ENCODE measurements at places on chromosomes 4 and X.

GRCh38 chr4:135434936-135435335 is 1233.3 kb upstream of the PABPC4L start:
- DNase-seq, result no peak

DNA sequence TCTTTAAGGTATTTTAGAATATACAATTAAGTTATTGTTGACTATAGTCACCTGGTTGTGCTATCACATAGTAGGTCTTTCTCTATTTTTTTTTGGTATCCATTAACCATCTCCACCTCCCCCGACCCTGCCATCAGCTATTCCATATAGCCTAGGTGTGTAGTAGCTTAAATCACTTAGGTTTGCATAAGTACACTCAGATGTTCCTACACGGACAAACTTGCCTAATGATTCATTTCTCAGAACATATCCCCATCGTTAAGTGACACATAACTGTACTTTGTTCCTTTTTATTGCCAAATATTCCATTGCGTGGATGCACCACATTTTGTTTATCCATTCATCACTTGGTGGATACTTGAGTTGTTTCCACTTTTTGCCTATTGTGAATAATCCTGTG is 67.9 kb downstream of the SLAIN2 start:
- no peak for DNase-seq

GRCh38 chr4:159867673-159868072 is 764.8 kb downstream of the RAPGEF2 start:
- no peak for DNase-seq

DNA sequence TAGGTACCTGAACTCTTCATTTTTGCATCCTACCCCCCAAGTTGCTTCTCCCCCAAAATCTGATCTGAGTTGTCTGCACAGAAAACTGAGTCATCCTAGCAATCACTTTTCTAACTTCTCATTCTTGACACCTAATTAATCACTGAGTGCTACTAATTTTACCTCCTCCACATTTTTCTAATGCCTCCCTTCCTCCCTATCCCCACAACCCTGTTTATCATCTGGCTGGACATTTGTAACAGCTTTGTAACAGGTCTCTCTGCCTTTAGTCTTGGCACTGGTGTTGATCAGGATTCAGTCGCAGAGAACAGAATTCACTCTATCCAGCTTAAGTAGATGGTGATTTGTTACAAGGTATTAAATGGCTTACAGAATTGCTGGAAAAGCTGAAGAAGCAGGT is 303.9 kb upstream of the GATB start:
- no peak for DNase-seq

GRCh38 chrX:114710571-114710970 is 126.7 kb downstream of the HTR2C start:
- DNase-seq, result no peak

GRCh38 chr4:55125763-55126541 is 557 bp upstream of the KDR start:
- DNase-seq, result no peak

- no peak for DNase-seq
Measured at GRCh38 chr4:119667802-119668201, 39.2 kb upstream of the PDE5A start.

DNA sequence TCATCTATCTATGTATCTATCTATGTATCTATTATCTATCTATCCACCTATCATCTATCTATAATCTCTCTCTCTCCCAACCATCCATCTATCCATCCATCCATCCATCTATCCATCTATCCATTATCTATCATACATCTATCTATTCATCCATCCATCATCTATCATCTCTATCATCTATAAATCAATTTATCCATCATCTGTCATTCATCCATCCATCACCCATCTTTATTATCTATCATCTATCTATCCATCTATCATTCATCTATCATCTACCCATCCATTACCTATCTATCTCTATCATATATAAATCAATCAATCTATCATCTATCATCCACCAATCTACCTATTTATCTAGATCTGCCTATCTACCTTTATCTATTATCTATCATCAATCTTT is 69.4 kb upstream of the PPP2R3B start:
- DNase-seq, result no peak

DNA sequence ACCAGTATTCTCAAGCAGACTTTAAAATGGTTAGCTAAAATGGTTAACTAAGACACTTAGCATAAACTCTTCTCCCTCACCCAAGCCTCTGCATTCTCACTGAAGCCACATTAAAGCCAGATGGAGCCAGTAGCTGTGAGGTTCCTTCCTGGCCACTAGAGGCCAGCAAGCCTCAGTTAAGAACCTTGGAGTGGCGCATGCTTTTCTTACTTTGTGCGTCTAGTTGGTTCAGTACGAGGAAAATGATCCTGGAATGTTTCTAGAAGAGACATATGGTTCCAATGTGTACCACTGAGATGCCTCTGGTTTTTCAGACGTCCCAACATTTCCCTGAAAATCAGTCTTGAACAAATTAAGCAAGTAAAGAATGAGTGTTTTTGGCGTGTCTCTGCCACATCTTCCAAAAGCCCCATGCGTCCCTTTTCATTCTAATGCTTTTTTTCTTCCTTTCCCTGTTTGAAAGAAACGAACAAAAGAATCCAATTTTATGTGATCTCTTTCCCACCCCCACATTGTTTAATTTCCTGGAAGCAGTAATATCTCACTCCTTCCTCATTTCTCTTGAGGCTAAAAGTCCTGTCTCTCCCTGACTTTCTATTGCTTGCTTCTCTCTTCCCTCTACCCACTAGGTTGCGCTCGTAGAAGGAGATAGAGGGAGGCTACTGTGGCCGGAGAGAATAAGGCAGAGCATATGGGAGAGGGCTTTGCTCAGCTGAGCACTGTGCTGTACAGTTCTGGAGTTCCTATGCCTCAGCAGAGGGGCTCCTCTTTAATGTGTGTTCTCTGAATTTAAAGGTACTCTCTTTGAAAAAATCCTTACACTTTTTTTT is 82.9 kb upstream of the TAB3 start:
- peak; percentile 17 for DNase-seq

- DNase-seq, result no peak
Measured at GRCh38 chr4:53962516-53963225, 101.7 kb downstream of the CHIC2 start.

GRCh38 chr4:121951521-121952110 is at the start of gene TRPC3:
Gene TRPC3 (minus strand): TSS chr4:121952060. CDS start chr4:121951680, 380 bp downstream.
- DNase-seq, result no peak

GRCh38 chr4:151276787-151277562 is at the start of gene PRSS48:
Gene PRSS48 (plus strand): TSS chr4:151277161. CDS start chr4:151277173, 12 bp downstream.
- DNase-seq, result peak; percentile 5

DNA sequence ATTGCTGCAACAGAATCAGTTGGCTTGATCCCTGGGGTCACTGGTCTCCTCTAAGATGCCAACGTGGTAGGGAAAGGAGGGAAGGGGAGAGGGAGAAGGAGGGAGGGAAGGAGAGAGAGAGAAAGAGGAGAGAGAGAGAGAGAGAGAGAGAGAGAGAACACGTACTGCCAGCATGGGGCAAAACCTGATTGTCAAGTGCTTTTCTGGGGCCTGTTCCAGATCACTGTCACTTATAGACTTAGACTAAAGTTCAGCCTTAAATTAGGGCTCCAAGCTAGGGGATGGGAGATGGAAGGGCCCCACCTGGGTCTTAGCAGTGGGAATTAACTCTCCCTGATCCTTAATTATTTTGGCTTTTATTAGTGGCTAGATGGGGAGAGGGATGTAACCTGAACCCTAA is 12.9 kb downstream of the SHROOM4 start:
- DNase-seq, result no peak

DNA sequence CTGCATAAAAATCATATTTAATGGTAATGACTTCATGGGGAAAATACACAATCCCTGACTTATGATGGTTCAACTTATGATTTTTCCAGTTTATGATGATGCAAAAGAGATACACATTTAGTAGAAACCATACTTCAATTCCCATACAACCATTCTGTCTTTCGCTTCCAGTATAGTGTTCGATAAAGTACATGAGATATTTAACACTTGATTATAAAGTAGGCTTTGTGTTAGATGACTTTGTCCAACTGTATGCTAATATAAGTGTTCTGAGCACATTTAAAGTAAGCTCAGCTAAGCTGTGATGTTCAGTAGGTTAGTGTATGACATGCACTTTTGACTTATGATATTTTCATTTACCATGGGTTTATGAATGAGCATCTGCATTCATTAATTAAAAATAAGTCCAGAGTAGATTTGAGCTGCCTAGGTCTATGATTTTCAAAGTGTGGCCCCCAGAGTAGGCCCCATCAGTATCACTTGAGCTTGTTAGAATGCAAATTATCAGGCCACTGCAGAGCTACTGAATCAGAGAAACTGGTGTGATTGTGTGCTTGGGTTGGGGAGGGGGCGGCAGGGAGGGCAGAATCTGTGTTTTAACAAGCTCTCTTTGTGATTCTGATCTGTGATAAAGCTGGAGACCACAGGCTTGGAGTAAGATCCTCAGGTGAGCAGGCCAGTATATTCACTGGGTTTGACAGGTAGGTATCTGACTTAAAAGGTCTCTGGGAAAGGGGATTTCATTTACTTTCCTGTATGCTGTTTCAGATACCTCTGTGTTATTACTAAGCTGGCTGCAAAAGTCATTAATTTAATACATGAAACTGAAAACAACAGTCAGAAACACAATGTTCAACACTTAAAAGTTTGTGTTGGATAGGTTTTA is 8.4 kb downstream of the ATP10D start:
- no peak for DNase-seq

- DNase-seq, result no peak
Measured at GRCh38 chrX:150062292-150063137, 124.2 kb upstream of the EOLA2 start.

- DNase-seq, result no peak
Measured at GRCh38 chr4:23114538-23114937, 421.8 kb downstream of the GBA3 start.

DNA sequence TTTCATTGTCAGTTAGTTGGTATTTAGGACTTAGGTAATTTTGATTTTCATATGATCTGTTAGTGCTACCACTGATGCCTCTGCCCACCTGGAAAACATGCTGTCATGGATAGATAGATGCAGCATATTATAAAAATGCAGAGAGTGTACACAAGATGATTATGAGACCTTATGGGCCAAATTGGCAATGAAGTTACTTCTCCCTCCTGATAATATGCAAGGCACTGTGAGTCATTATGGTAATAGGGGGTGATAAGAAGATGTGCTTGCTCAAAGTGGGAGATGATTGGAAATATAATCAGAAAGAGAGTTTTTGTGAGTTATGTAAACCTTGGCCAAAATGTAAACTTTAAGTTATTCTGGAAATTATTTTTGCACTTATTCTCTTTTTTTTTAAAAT is 56.6 kb upstream of the RHOH start:
- no peak for DNase-seq

- DNase-seq, result no peak
Measured at GRCh38 chr4:101512416-101512815, 165.1 kb upstream of the PPP3CA start.

GRCh38 chr4:62210486-62210885 is 1010.4 kb downstream of the ADGRL3 start:
- no peak for DNase-seq

DNA sequence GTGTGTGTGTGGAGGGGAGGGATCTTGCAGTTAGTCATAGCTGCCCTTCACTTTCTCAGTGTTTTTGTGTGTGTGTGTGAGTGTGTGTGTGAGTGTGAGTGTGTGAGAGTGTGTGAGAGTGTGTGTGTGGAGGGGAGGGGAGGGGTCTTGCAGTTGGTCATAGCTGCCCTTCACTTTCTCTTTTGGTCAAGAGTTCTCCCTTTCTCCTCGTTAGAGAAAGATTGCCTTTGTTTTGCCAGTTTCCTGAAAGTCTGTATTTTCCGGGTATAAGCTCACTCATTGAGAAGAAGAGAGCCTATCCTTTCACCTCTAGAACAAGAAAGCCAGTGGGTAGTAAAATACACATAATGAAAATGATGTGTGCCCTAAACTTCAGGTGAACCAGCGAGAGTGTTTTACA is 75.2 kb upstream of the ENPP6 start:
- DNase-seq, result no peak

GRCh38 chr4:177403746-177404145 is 38.5 kb downstream of the AGA start:
- DNase-seq, result no peak

DNA sequence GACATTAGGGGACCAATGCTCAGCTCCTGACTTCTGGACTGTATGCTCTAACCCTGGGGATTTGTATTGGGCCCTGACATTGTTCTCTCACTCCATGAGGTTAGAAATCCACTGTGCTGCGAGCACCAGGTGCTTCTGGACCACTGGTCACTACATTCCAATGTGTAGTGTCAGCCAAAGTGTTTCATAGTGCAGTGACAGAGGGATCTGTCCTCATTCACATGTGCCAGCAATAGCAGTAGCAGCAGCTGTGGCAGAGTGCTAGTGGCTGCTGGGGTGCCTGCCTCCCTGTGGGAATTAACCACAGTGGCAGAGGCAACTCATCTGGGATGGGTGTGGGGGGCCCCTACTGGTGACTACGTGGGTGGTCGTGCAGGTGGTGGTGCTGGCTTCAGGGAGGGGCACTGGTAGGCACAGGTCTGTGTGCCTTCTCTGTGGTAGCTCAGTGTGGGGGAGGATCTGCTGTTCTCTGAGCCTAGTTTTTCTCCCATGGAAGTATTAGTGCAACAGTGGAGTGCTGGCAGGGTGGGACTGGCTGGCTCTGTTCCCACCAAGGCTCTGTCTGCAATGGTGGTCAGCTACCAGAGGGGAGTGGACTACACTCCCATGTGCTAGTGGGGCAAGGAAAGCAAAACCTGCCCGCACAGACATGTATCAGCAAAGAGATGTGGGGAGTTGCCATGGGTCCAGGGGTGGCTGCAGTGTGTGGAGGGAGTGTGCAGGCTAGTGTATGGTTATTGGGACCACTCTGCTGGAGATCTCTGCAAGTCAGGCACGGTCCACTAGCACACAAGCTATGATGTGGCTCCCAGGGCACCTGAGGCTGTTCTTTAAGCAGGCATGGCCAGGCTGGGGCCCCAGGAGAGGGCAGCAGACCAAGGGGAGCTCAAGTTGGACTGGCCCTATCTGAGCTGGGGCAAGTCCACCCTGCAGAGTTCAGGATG is 78.5 kb downstream of the SCLT1 start:
- no peak for DNase-seq

GRCh38 chr4:67714955-67715354 is 14.0 kb upstream of the UBA6 start:
- DNase-seq, result no peak

DNA sequence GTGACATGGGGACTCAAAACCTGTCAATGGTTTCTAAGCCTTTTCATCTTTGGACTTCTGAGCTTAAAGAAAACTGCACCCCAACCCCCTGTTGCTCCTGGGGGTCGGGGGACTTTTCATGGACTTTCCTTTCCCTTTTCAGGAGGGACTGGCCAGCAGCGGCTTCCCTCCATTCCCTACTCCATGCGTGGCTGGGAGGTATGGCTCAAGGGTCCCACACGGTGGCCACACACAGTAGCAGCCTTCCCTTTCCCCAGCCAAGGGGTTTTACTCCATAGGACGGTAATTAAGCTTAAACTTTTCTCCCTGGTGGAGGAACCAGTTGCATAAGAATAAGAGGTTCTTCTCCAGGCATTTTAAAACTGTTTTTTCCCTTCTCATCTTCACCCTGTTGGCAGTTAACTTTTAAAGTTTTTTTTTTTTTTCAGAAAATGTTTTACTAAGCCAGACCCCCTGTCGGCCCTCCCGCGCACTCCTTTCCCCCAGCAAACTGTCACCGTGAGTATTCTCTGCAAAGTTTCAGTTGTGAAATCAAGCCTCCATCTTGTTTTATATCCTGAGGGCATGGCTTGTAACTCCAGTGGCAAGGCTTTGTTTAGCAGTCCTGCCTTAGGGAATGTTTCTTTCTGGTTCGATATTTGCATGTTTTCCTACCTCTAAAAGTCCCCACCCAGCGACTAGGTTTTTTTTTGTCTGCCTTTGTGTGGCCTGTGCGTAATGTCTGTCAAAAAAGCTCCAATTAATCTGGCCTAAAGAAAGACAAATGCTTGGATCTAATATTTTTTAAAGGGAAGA is 325.7 kb downstream of the TLL1 start:
- DNase-seq, result no peak
